ELF-1 (cell line): ENCODE measurements at places on chromosomes 16 and 17.

DNA sequence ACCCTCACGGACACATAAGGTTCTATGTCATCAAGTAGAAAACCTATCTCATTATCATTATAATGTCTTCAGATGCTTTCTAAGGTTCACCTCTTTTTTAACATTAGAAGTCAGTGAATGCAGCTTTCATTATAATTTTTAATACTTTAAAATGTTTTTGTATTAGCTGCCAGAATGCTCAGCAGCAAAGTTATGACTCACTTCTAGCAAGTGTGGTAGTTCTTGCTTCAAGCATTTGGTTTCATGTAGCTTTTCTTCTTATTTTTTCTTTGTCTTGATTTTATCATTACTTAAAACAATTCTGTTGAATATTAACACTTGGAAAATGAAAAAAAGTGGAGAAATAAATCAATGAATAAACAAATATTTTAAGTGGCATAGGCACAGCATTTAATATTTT is 23.4 kb downstream of the LPCAT2 start:
- no peak for DNase-seq

- DNase-seq: no peak
These were observed 72.8 kb upstream of the MED9 start for GRCh38 chr17:17403899-17404576.

DNA sequence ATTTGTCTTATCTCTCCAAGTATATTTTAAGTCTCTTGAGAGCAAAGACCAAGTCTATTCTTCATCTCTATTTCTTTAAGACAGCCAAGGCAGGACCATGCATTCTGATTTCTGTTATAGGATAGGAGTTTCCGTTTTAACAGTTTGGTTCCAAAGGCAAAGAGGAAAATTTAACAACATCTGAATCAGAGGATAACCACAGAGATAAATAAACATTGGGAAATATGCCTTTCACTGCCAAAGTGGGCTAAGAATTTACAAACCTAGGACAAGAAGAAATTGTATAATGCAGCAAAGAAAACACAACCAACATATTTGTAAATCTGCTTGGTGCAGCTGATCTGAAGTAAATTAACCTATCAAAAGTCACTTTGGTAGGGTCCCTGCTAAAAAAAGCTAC is 37.7 kb downstream of the USP32 start:
- DNase-seq: no peak

DNA sequence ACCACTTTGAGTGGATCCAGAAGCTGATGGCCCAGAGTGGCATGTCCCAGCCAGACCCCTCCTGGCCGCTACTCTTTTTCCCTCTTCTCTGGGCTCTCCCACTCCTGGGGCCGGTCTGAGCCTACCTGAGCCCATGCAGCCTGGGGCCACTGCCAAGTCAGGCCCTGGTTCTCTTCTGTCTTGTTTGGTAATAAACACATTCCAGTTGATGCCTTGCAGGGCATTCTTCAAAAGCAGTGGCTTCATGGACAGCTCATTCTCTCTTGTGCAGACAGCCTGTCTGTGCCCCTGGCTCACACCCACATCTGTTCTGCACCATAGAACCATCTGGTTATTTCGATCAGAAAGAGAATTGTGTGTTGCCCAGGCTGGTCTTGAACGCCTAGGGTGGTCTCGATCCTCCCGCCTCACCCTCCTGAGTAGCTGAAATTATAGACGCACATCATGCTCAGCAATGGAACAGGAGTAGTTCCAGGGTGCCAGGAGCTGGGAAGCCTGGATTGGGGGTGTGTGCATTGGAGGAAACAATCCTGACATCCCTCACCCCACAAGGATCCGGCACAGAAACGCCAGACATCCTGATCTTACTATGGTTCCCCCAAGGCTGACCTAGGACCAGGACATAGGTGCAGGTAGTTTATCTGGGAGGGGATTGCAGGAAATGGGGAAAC is 4.6 kb downstream of the PRSS21 start:
- peak; percentile 76 for DNase-seq

DNA sequence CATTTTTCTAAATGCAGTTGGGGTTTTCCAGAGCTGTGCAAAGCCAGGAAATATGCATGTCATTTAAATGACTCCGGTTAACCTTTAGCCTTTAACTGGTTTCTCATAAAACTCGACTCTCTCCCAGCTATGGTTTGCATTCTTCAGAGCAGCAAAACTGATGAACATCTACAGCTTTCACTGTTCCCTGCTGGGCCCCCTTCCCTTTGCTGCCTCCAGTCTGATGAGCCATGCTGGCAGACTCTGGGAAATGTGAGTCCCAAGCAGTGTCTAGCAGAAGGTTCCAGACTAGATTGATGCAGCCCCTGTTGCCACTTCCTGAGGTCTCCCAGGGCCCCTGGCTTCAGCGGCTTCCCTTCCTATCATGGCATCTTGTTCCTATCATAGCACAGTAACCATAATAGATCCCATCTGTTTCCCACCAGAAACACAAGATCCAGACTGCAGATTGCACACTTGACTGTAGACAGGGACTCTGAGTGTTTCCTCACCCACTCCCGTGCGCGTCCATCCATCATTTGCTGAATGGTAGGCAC is 135.4 kb downstream of the CLEC16A start:
- peak; percentile 38 for DNase-seq

DNA sequence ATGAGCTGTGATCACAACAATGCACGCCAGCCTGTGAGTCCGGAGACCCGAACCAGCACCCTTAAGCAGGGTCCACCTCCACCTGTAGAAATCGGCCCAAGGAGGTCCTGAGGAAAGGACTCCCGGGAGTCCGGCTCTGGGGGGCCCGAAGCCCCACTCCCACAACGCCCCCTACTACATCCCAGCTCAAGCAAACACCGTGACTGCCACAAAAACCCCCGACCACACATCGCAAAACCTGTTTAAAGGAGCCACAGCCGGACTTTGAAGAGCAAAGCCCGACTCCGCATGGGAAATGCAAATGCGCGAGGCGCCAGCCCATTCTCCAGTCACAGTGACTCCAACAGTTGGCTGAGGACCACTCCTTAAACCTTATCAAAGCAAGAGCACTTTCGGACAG is 682.4 kb downstream of the KCNJ18 start:
- DNase-seq: no peak

DNA sequence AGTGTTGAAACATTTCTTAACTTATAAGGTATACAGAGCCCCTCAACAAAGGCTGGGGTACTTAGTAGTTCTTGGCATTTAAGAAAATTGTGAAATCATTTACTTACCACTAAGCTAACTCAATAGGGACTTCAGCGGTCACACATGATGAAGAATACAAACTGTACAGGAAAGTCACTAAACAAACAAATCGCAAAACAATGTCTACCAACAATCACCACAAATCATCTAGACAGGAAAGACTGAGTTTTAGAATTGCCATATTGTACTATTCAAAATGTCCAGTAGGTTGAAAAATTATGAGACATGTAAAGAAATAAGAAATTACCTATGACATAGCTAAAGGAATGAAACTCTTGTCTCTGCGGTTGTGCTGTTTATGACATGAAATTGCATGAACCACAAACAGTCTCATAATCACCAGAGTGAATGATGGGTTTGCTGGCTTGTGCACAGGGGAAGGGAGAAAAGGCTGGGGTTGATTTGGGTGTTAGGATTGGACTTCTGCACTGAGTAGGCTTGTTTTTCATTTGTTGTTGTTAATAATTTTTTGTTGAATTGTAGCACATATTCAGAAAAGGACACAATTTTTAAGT is 441.1 kb upstream of the MON1B start:
- no peak for DNase-seq
